ENCODE measurements at places on chromosomes 2 and 18. TPM values are rescaled to one million over a fixed set of nuclear protein-coding genes. Genes with fewer than 3 reads are reported as not detected.
A peak's percentile ranks its signal among the peaks of the same experiment; 100 is the strongest.

DNA sequence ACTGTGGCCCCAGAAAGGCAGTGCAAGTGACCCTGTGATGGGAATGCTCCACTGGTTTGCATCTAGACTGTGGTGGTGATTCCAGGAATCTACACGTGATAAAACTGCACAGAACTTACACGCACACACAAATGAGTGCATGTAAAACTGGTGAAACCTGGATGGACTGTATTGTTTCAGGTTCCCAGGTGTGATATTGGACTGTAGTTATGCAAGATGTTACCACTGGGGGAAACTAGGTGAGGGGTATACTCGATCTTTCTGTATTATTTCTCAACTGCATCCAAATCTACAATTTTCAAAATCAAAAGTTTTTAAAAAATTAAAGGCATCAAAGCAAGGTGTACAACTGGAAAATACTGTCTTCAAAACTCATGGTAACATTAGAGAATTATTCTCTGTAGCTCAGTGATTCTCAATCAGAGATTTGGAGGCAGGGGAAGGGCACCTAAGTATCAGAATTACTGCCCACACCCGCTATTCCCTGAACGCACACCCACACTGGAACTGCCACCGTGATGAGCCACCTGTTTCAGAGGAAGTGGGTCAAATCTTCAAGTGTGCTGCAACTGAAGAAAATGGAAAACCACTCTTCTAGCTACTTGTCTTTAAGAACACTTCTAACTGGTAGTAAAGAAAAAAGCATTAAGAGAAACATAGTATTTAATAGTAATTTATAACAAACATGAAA, 26.7 kb downstream of the PTPN2 start:
- no peak for DNase-seq

The SERPINB4 gene
- not detected for total RNA-seq

The AMER3 gene
- total RNA-seq = not detected

GRCh38 chr2:209526561-209526960, 102.7 kb downstream of the MAP2 start:
- DNase-seq = no peak

DNA sequence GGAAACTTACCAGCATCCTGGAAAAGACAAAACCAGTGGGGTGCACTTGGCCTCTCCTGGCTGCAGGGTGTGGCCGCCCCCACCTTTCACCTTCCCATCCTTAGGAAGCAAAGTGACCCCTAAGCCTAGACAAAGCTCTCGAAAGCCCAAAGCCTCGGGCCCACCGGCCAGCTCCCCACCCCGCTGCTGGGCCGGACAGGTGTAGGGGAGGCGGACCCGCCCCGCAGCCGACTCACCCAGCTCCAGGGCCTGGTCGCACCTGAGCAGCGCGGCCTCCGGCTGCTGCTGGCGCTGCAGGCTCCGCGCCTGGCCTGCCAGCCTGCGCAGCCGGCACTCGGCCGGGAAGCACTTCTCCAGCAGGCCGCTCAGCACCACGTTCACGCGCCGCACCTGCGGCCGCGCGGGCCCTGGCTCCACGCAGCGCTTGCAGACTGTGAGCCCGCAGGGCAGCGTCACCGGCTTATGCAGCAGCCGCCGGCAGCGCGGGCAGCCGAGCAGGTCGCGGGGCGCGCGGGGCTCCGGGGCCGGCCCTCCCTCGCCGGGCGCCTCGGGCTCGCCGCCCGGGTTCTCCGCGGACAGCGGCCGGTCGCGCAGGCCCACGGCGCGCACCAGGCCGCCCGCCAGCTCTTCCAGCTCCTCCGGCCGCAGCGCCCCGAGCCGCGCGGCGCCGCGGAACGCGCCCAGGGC, 979 bp downstream of the LONRF2 start:
- DNase-seq = peak; percentile 11

GRCh38 chr18:13564579-13564978, 161.8 kb downstream of the FAM210A start:
- DNase-seq = no peak

The CXCR4 gene
- total RNA-seq = 4.3 TPM

- no peak for DNase-seq
Observed at GRCh38 chr2:172962082-172962481, 113.6 kb upstream of the MAP3K20 start.

The SETBP1 gene
- total RNA-seq = 0.10 TPM

- DNase-seq = no peak
Observed at GRCh38 chr18:44897411-44897810, 216.7 kb downstream of the SETBP1 start.

GRCh38 chr2:47520825-47521665, 118.1 kb downstream of the MSH2 start:
- no peak for DNase-seq

DNA sequence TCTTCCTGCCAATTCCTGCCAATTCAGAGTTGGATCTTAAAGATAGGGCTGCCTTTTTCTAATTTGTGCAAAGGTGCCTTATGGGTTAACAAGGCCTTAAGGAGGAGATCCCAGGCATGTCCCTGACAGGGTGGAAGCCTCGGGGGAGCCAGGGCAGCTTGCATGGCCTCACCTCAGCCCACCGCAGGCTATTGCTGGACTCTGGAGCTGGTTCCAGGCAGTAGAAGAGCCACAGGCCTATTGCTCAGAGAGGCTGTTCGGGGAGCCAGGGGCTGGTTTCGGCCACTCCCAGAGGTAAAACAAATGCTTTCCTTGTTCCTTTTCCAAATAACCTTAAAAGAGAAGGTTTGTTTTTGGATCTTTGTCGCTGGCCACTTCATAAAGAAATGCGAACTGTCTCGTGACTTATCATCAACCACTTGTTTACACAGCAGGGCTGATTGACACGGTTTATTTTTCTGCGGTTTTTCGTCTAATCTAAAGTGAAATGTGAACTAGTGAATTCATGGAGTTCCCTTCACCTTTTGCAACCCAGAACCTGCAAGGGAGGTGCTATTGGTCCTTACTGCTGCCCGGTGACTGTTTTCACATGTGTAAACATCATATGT, 108.6 kb downstream of the APOB start:
- no peak for DNase-seq

The AQP12A gene
- total RNA-seq = not detected

- DNase-seq = no peak
Observed at GRCh38 chr2:181570833-181571661, 85.9 kb downstream of the CERKL start.

The GALNT14 gene
- total RNA-seq = not detected

DNA sequence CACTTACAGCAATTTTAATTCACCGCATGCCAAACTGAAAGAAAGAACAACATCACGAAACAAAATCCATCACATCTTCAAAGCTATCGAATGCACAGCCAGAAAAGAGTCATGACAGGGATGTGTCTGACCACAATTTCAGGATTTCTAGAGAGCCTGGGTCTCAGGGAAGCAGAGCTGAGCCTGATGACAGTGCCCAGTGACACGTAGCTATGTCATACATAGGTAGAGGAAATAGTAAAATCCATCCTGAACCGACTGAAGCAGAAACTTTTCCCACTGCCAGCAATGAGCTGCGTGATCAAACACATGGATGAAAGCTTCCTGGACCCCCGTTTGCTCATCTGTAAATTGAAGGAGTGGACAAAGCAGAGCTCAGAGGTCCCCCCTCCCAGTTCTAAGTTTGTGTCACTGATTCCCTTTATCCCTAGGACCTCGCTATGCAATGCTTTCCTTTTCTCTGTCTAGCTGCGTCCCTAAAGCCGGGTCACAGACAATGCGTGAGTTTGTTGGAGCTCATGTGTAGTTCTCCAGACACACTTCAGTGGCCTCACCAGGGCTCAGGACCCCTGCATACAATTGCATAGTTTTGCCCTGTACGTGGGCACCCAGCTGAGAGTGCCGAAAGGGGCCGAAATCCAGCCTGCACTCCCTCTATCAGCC, 37.6 kb downstream of the CCBE1 start:
- DNase-seq = no peak

DNA sequence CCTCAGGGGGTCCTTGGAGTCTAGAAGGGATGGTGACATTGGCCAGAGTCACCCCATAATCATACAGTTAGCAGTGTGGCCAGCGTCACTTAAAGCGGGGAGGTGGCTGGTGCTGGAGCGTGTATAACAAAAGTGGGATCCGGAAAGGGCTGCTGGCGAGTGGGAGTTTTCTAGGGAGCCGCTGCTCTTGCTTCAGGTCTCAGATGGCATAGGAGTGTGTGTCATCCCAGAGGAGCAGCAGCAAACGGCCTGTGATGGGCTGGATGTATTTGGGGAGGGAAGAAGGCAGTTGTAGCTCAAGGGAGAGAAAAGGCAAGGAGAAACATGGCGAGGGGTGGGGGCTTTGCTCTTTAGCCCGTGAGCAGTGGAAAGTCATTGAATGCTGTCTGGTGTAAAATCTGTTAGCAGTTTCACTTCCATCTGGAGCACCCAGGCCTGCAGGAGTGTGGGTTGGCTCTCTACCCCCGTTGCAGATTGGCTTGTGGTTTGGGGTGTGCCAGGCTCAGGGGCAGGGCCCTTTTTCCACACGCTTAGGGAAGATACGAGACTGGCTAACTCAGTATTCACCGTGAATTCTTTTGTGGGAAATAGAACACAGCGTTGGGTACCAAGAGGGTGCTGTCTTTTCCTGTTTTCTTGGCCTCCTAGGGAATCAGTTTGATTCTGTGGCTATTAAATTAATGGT, 120.5 kb downstream of the AGAP1 start:
- peak; percentile 55 for DNase-seq

The HADHA gene
- 121 TPM for total RNA-seq

- peak; percentile 33 for DNase-seq
Observed at GRCh38 chr18:9516437-9517064, 41.2 kb downstream of the RALBP1 start.

- peak; percentile 45 for DNase-seq
Observed at GRCh38 chr2:203177361-203177760, 61.5 kb upstream of the CYP20A1 start.
